ENCODE measurements at places on chromosomes 4 and X.

GRCh38 chrX:110192516-110192915 lies 125.4 kb downstream of the AMMECR1 start:
- no peak for DNase-seq

DNA sequence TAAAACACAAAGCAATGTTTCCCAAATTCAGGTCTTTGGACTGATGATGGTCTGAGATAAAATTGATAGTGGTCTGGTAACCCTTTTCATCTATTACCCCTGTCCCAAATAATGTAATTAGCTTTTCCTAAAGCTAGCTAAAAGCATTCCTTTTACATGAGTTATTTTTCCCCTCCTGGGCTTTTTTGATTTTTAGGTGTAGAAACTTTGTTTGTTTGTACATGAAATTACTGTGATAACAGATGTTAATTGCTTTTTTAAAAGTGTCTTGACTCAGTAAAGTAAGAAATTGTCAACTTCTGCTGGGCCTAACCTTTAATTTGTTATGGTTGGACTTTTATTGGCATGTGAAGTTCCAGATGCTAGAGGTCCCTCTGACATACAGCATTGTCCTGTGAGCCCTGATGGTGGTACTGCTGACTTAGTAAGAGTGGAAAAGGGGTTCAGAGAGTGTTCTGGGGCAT lies 145.5 kb downstream of the ARHGAP10 start:
- no peak for DNase-seq

DNA sequence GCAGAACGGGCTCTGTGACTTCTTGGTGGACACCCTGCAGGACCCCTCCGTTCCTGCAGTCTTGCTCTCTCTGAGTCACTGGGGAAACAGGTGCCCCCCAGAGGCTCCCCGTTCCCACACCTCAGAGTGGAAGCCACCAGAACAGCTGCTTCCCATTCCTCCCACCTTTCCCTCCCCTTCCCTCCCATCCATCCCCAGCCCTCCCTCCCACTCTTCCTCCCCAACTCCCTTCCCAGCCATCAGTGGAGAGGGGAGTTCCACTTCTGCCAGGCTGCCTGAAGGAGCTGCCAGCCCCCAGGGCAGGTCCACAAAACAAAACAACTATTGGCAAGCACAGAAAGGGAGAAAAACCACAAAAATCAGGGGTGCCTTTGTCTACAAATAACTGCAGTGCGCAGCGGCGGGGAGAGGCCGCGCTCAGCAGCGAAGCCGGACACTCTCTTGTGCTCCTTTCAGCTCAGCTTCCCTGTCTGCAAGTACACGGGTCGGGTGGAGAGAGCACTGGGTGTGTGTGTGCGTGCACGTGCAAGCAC lies 8.1 kb downstream of the SSR4 start:
- DNase-seq, result no peak

DNA sequence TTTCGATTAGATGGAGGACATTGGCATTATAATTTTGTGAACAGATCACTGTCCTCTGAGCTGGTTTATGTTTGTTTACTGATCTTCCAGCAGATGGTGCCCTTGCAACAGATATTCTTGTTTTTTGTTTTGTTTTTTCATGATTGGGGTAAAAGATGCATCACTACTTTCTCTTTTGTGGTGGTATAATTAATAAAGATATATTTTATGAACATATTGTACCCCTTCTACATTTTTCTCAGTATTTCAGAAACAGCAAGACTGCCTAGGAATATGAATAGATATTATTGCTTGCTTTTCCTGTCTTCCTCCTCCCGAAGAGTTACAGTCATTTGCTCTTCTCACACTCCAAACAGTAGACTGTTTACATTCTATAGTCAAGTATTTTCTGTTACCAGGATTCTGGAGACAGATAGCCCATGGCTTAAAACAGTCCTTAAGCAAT lies 905.2 kb downstream of the TRAM1L1 start:
- no peak for DNase-seq

DNA sequence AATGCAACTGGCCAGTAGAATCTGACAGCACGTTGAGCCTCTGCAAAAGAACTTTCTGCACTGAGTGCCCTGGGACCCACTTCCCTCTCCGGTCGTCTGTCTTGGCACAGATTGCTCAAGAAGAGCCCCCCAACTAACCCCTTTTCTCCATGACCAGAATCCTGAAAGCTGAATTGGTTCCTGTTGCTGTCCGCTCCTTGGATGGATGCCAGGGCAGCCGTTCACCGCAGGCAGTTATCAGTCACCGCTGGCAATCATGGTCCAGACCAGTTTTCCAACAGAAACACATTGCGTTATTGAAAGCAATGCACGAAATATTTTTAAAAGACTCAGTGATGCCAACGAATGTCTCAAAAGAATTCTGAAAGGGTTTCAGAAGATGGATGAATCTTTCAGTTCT lies 733.7 kb upstream of the FRG1 start:
- DNase-seq, result no peak

GRCh38 chrX:19964017-19964710 lies 26.7 kb downstream of the BCLAF3 start:
- DNase-seq, result no peak

GRCh38 chr4:120753854-120754253 lies 168.7 kb downstream of the PRDM5 start:
- DNase-seq, result peak; percentile 59

DNA sequence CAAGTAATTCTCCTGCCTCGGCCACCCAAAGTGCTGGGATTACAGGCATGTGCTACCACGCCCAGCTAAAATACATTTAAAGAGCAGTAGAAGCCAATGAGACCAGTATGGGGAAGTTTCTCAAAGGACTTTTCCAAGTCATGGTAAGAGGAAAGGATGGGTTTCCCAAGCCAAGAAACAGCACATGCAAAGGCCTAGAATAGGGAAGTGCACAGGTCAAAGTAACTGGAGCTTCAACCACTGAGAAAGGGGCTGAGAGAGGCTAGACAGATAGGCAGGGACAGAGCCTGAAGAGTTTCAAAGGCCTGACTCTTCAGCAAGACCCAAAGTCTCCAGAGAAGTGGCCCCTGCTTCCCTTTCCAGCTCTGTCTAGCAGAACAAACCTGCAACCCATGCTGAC lies 162.1 kb downstream of the CORIN start:
- no peak for DNase-seq
